ENCODE measurements at places on chromosomes 4 and X.

DNA sequence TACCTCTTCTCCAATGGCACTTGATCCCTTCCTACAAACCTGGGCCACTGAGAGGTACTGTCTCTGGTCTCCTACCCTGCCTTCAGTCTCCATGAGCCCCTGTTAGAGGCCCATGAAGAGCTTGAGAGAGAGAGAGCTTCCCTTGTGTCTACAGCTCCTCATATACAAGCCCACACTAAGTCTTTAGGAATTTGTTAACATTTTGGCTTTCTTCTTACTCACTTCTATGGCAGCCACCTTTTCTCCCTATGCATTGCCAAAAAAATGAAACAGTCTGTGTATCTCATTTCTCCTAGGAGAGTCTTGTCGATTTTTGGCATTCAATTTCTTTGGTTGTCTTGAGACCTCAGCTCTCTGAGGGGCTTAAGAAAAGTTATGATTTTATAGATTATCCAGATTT lies 90.9 kb upstream of the LNX1 start:
- no peak for DNase-seq

- no peak for DNase-seq
These were observed 24.4 kb upstream of the DYNLT3 start for GRCh38 chrX:37871626-37872302.

GRCh38 chr4:101186567-101187184 lies 160.7 kb downstream of the PPP3CA start:
- DNase-seq: no peak

DNA sequence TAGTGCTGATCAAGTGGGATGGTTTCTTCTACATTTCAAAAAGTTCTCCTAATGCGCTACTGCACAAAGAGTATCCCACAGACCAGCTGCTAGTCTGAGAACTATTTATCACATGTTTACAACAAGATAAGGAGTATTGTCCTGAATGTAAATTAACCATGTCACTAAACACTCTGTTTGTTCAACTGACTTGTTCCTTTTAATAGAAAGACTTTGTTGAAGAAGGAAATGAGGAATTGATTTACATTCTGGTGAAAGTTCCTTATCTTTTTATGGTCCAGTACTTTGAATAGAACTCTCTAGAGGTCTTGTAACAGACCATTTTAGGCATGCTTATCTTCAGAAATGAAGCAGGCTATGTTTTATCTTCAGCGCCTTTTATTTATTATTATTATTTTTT lies 67.3 kb upstream of the IL13RA1 start:
- DNase-seq: no peak

GRCh38 chr4:53365121-53365485 lies 758 bp downstream of the SCFD2 start:
- DNase-seq: no peak

DNA sequence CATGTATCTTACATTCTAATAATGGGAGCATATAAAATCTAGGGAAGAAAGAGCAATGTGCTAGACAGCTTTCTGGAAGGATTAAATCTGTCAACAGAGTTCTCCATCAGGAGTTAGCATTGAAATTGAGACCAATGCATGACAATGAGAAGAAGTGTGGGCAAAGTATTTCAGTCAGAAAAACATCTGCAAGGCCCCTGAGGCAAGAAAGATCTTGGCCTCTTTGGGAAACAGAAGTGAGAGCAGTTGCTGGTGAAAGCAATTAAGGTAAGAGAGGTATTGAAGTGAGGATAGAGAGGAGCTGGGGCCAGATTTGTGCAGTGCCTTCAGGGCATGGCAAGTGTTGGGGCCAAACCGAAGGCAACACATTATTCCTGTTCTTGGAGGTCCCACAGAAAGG lies 999.1 kb downstream of the STPG2 start:
- no peak for DNase-seq

GRCh38 chr4:3690551-3691152 lies 75.5 kb upstream of the ADRA2C start:
- DNase-seq: no peak

DNA sequence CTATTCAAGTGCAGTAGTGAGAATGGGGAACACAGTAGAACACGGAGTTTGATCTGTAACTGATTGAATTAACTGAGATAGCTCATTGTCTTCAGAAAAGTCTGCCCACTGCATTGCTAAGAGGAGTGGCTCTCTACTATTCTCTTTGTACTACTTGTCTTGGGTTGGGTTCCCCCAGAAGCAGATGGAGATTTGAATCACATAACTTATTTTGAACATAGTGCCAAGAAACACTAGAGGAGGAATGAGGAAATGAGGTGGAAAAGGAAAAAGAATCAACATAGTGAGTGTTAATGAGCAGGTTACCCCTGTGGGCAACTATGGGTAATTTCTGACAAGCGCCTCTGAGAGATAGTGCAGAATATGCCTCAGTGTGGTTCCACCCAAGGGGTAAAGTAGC lies 362.7 kb downstream of the STIM2 start:
- no peak for DNase-seq

Measured in cortex of kidney (tissue), 1 donor.